ENCODE measurements at places on chromosomes 12 and 14. TPM values are rescaled to one million over a fixed set of nuclear protein-coding genes. Genes with fewer than 3 reads are reported as not detected.

GRCh38 chr14:95326987-95327386 is 7.3 kb upstream of the CLMN start:
- no peak for DNase-seq

- DNase-seq = no peak
Measured at GRCh38 chr12:94753036-94753679, 102.8 kb upstream of the TMCC3 start.

GRCh38 chr12:114732426-114733030 is 48.6 kb upstream of the TBX3 start:
- no peak for DNase-seq

GRCh38 chr14:105141026-105141425 is 27.6 kb downstream of the JAG2 start:
- DNase-seq = peak; percentile 63

- no peak for DNase-seq
Measured at GRCh38 chr12:114848666-114849065, 164.7 kb upstream of the TBX3 start.

DNA sequence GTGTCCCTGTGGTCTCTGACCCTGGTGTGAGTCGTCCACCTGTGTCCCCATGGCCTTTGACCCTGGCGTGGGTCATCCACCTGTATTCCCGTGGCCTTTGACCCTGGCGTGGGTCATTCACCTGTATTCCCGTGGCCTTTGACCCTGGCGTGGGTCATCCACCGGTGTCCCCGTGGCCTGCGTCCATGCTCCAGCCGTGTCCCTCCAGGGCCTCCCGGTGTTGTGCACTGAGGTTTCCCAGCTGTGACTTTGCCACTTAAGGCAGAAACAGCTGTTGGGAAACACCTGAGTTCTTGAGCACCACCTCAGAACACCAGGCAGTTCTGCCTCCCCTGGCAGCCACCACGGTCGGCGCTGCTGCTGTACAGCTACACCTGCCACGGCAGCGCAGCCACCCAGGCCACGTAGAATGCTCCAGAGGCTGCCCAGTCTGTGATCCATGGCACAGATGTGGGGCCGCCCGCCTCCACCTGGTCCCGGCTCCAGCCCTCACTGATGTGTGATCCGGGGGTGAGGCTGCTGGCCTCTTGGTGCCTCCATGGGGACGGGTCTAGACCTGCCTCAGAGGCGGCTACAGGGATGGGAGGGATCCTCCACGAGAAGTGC is 69.1 kb upstream of the GALNT9 start:
- no peak for DNase-seq

GRCh38 chr12:26556916-26557315 is 276.1 kb downstream of the ITPR2 start:
- no peak for DNase-seq

DNA sequence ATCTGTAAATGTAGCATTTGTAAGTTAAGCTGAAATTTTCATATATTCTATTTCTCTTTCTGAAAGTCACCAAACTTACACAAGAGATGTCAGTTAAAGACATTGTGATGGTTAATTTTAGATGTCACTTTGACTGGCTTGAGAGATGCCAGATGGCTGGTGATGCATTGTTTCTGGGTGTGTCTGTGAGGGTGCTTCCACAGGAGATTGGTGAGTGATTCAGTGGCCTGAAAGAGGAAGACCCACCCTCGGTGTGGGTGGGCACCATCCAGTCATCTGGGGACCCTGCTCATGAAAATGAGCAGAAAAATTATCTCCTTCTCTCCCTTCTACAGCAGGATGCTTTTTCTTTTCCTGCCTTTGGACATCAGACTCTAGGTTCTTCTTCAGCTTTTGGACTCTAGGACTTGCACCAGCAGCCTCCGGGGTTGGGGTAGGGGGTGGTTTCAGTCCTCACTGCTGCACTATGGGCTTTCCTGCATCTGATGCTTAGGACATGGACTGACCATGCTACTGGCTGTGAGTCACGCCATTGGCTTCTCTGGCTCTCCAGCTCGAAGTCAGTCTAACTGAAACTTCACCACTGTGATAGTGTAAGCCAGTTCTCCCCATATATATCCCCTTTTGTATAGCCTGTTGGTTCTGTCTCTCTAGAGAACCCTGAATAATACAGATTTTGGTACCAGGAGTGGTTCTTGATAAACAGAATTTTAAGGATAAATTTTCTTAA is 20.9 kb downstream of the PDE6H start:
- DNase-seq = no peak

DNA sequence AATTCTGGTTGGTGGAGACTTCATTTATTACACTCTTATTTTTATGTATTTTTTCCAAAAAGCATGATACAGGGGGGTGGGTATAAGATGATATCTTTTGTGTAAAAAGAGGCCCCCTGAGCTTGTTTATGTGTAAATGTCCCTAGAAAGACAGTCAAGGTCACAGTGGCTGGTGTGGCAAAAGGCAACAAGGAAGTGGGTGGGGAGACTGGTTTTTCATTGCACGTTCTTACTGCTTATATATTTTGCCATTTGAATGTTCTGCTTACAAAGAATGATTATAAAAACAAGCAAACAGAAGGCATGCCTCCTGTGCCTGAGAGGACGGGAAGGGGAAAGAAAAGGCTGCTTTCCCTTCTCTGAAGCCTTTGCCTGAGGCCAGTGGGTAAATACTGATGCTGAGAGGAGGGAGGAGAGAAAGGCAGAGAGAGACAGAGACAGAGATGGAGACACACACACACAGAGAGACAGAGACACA is 24.1 kb upstream of the ADIPOR2 start:
- DNase-seq = no peak

DNA sequence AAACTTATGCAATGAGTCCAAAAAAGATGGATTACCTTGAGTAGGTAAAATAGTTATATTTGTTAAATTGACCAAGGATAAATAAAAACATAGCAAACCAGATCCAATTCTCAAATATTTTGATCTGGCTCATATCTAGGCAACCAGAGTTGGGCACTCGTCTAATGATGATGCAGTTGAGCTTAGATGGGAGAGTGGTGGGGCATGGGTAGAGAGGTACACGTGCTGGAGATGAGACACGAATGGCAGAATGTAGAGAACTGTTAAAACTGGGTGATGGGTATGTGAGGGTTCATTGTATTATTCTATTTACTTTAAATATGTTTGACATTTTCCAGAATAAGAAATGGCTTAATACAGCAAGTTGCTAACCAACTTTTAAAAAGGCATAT is 7.6 kb upstream of the RNF34 start:
- no peak for DNase-seq

- no peak for DNase-seq
Measured at GRCh38 chr12:94862421-94862820, 141.1 kb downstream of the NDUFA12 start.

GRCh38 chr14:81206115-81206514 is 14.6 kb downstream of the GTF2A1 start:
- DNase-seq = no peak

- no peak for DNase-seq
Measured at GRCh38 chr14:102049258-102050025, 37.4 kb downstream of the HSP90AA1 start.

- no peak for DNase-seq
Measured at GRCh38 chr12:81395431-81395830, 317.6 kb downstream of the ACSS3 start.

DNA sequence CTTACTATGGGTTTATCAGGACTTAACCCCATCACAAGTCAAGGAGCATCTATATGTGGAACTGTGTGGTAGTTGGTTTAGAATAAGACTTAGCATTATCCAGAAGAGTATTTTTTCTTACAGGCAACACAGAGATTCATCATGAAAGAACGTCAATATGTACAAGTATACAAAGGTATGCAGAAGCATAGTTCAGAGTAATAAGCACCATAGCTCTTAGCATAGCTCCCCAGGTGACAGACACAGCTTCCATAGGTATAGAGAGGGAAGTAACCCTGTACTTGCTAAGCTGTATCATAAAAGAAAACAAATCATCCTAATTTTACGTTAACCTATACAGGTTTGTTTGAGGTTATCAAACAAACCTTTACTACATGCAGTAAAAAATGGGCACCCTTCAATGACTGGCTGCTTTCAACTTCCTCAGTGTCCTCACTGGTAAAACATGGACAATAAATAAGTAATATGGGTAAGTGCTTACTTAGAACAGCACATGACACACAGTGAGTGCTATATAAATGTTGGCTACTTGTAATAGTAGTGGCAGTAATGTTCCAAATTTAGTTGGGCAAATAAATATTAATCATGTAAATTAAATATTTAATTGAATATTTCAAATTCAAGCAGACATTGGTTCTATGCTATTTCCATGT is 50.9 kb downstream of the PTPN21 start:
- DNase-seq = no peak

- DNase-seq = no peak
Measured at GRCh38 chr12:19301688-19302087, 137.6 kb upstream of the AEBP2 start.

- no peak for DNase-seq
Measured at GRCh38 chr12:124577986-124578385, 10.6 kb upstream of the NCOR2 start.

- DNase-seq = no peak
Measured at GRCh38 chr12:132747395-132747794, 14.2 kb downstream of the ANKLE2 start.

DNA sequence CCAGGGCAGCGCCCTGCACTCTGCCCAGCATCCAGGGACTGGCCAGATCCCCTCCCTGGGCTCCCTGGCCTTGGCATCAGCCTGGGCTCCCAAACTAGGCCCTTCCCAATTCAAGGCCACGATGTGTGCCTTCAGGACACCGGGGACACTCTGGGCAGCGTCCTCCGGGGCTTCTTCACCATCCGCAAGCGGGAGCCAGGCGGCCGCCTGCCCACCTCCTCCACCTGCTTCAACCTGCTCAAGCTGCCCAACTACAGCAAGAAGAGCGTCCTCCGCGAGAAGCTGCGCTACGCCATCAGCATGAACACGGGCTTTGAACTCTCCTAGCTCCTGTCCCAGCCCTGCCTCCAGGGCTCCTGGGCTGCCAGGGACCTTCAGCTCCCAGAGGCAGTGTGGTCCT is 38.8 kb downstream of the MMAB start:
- DNase-seq = no peak

GRCh38 chr14:61730756-61731373 is 31.4 kb upstream of the SNAPC1 start:
- no peak for DNase-seq

DNA sequence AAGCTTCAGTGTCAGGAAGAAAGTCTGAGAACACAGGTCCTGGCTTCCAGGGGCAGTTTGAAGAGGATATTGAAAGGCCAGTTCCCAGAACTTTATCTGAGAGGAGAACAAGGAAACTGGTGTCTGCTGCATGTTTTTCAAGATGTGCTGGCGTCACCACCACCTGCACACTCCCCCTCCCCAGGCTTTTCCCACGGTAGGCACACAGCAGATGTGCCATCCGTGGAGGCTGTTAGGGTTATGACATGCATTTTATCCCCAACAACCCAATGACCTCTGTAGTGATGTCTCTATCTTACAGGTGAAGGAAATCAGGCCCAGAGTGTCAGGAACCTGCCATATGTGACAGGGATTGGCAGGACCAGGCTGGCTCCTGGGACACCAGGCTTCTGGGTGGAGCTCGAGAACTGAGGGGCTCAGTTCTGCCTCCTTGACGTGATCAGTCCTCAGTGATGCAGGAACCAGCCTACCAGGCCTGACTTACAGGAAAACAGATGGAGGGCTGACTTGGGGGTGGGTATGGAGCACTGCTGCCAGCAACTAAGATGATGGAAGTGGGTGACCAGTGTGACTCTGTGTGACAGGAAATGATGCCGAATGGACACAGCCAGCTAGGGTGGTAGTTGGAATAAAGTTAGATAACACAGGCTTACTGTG is 16.8 kb downstream of the SLC25A47 start:
- DNase-seq = peak; percentile 53

DNA sequence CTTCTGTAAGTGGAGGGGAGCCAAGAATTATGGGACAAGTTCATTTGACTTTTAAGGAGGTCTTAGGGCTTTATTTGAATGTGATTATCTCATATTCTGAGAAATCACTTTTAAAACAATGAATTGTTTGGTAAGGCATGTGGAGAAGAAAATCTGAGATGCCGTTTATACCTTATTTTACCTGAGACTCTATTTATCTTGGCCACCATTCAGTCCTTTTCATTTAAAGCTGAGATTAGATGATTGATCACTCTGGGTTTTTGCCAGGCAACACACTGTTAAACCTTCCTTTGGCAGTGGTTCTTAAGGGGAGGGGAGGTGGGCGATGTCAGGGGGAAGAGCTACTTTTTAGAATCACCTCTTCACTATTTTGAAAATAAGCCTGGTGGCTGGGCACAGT is 11.4 kb downstream of the CAND1 start:
- DNase-seq = no peak

DNA sequence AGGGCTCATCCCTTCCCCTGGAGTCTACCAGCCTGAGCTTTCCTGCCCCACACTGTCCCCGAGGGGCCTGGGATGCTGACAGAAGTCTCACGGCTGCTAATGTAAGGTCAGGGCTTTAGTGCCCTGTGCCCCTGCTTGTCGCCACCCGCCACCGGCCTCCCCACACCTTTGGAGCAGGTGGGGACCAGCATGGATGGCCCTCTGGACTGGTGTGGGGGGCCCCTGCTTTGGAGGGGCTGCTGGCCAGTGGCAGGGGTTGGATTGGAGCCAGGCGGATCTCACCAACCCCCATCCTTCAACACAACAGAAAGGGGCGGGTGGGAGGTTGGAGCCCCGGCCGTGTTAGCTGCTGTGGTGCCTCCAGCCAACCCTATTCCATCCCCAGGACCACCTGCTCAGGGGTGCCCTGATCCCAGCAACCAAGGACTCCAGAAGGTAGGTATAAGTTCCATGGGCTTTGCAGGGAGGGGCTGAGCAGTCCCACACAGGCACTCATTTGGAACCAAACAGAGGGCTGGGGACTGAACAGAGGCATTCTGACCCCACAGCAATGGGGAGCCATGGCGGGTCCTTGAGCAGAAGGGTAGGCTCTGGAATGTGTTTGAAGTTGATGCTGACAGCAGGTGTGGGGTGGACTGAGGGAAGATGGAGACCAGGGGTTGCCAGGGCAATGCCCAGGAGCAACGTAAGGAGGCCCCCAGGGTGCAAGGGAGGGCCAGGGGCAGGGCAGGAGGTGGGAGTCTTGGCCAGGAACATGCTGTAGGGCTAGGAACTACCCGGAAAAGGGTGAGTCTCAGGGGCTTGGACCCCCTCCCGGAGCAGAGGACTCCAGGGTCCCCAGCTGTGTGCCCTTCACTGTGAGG is 145.1 kb upstream of the C14orf180 start:
- DNase-seq = no peak

FOXG1 gene
- total RNA-seq = not detected

RNFT2 gene
- 0.68 TPM for total RNA-seq

VWF gene
- 56.2 TPM for total RNA-seq

LTBR gene
- 211 TPM for total RNA-seq

MORN3 gene
- 5.6 TPM for total RNA-seq

BATF gene
- total RNA-seq = 2.1 TPM

Data from lower leg skin (tissue), 4 donors.